ENCODE measurements at places on chromosomes 5 and 9.

DNA sequence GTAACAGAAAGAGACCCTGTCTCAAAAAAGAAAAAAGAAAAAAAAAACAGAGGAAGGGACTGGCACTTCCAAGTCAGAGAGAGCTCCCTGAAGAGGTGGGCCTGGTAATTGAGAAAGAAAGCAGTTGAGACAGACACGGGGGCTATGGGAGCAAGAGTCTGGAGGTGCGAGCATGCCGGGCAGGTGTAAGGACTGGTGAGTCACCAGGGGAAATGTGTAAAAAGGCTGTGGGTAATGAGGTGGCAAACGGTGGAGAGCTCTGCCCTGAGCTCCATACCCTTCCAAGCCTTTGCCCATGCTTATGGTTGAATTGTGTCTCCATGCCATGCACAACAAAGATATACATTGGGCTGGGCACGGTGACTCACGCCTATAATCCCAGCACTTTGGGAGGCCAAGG is 18.0 kb upstream of the JADE2 start:
- no peak for DNase-seq

DNA sequence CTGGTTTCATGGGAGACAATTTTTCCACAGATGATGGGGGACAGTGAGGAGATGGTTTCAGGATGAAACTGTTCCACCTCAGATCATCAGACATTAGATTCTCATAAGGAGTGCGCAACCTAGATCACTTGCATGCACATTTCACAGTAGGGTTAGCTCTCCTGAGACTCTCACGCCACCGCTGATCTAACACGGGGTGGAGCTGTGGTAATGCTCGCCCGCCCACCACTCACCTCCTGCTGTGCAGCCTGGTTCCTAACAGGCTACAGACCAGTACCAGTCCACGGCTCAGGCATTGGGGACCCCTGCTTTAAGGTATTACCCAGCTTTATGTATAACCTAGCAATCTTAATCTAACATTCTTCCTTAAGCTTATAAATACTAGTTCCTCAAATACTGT is 35.6 kb downstream of the TTC39B start:
- no peak for DNase-seq

DNA sequence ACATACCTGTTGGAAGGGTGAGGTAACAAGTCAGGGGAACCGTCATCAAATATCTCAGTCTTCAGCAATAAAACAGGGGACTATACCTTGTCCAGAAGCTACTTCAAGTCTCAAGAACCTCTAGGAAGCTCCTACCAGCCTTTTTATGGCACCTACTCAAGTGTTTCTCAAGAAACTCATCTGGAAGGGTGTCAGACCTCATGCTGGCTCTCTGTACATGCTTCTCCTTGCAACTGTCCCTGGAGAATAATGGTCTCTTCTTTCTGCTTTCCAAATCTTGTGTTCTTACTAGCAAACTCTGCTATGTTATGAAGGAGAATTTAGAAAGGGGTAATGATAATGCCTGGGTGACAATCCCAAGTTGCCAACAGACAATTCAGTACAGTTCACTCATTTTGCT is 8.3 kb upstream of the PTAR1 start:
- no peak for DNase-seq

DNA sequence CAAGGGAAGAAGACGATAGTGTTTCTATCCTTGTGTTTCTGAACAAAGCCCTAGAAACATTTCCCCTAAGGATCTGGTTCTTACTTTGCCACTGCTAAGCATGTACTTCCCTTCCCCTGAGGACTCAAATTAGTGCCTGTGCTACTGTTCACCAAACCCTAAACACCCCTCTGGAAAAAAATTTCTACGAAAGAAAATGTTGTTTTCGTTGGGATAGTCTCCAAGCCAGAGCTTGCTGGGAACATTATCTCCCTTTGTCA is 294.6 kb downstream of the BNC2 start:
- DNase-seq = no peak

GRCh38 chr9:22119522-22120158 is 110.5 kb upstream of the CDKN2B start:
- peak; percentile 1 for DNase-seq

- no peak for DNase-seq
Observed at GRCh38 chr9:107721705-107722245, 232.2 kb upstream of the KLF4 start.

DNA sequence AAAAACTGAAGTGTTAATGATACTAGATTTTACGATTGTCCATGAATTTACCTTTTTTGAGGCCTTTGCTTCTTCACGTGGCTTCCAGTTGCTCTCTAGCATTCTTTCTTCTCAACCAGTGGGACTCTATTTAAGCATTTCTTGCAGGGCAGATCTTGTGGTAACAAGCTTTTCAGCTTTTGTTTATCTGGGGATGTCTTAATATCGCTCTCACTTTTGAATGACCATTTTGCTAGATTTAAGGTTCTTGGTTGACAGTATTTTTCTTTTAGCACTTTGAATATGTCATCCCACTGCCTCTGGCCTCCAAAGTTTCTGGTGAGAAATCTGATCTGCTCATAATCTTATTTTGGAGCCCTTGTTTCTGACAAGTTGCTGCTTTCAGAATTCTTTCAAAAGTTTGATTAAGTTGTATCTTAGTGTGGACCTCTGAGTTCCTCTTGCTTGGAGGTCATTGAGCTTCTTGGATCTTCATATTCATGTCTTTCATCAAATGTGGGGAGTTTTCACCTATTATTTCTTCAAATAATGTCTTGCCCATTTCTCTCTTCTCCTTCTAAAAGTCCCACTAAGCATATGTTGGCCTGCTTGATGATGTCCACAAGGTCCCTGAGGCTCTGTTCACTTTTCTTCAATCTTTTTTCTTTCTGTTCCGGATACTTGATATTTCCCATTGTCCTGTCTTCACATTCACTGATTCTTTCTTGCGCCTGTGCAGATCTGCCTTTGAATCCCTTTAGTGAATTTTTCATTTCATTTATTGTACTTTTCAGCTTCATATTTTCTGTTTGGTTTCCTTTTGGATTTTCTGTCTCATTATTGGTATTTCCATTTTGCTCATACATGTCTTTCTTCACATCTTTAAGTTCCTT is 8.8 kb downstream of the EXOC3 start:
- DNase-seq = no peak

Data from NCI-H1436 (cell line).